ENCODE measurements at places on chromosomes 16 and 17. TPM values are rescaled to one million over a fixed set of nuclear protein-coding genes. Genes with fewer than 3 reads are reported as not detected.

DNA sequence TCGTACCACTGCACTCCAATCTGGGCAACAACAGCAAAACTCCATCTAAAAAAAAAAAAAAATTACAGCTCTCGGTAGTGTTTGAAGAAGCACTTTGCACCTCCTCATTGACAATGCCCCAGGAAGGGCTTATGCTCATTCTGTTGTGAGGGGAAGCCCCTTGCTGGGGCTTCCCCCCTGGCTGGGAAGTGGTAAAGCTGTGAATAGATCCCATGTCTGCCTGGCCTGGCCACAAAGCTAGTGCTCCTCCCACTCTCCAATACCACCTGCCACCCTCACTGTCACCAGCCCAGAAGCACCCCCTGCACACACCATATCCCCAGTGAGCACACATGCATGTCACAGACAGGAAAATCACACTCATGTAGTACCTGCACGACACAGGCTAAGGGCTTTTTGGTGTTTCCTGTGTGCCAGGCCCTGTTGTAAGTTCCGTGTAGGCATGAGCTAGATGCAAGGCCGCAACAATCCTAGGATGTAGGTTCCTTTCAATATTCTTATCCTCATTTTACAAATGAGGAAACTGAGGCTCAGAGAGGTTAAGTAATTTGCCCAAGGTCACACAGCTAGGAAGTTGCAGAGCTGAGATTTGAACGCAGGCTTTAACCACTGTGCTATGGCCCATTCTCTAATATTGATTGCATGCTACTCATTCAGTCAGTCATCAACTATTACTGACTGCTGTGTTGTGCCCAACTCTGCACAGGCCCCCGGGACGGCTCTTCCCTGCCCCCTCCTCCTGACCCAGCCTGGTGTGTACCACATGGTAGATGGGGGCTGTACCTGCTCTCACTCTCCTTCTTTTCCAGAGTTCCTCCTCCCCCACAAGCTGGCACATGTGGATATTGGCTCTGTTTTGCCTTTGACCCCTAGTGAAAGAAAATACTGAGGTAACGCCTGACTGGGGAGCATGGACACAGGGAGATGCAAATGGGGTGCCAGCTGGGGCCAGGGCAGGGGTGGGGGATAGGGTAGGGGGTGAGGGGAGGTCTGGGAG, 11.9 kb upstream of the COL1A1 start:
- DNase-seq: peak; percentile 22

- no peak for DNase-seq
Measured at GRCh38 chr16:21226749-21227148, 6.8 kb upstream of the ANKS4B start.

- peak; percentile 62 for DNase-seq
Measured at GRCh38 chr16:30567991-30568638, 3.4 kb downstream of the ZNF688 start.

GRCh38 chr16:14405611-14406537, 224.2 kb downstream of the PARN start:
- DNase-seq: peak; percentile 56

The MYLK3 gene
- 2.0 TPM for total RNA-seq

The NEUROD2 gene
- total RNA-seq: not detected

All from hepatocyte (in vitro differentiated cells).